ENCODE measurements at places on chromosomes 16 and 17.

GRCh38 chr16:67560827-67561342, 1.4 kb upstream of the CTCF start:
- DNase-seq = no peak

DNA sequence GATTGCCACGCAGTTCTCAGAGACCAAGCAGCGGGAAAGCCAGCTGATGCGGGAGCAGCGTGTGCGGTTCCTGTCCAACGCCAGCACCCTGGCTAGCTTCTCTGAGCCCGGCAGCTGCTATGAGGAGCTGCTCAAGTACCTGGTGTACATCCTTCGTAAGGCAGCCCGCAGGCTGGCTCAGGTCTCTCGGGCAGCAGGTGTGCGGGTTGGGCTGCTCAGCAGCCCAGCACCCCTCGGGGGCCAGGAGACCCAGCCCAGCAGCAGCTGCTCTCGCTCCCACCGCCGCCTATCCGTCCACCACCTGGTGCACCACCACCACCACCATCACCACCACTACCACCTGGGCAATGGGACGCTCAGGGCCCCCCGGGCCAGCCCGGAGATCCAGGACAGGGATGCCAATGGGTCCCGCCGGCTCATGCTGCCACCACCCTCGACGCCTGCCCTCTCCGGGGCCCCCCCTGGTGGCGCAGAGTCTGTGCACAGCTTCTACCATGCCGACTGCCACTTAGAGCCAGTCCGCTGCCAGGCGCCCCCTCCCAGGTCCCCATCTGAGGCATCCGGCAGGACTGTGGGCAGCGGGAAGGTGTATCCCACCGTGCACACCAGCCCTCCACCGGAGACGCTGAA, 15.2 kb downstream of the CACNA1G start:
- no peak for DNase-seq

DNA sequence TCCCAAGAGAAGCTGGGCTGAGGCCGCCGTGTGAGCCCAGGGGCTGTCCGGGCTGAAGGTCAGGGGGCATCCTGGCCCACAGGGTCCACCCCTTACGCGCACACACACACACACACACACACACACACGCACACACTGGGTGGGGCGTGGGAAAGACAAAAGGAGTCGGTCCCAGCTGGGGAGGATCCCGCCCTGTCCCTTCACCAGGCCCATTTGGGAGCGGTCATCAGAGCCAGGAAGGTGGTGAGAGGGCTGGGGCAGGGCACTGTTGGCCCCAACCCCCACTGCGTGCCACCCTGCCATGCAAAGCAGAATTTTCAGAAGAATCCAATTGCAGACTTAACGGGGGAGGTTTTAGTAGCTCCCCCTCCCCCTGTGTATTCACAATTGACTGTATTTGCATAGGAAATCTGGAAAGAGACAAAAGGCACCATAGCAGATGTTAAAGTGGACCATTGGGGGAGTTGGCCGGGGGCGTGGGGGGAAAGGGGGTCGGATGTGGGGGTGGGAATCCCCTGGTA, 11.3 kb upstream of the CD300A start:
- no peak for DNase-seq

- DNase-seq = no peak
Observed at GRCh38 chr17:35786941-35787432, 8.5 kb downstream of the MMP28 start.

- DNase-seq = no peak
Observed at GRCh38 chr17:56478836-56479447, 114.6 kb upstream of the NOG start.

GRCh38 chr17:8188263-8188839, 1.6 kb downstream of the BORCS6 start:
- no peak for DNase-seq

GRCh38 chr17:73625991-73626673, 18.1 kb downstream of the SDK2 start:
- DNase-seq = peak; percentile 78

- peak; percentile 72 for DNase-seq
Observed at GRCh38 chr17:73192894-73193701, at the start of gene COG1. COG1 (plus strand) TSS chr17:73193055; CDS start chr17:73193070, 15 bp downstream.

DNA sequence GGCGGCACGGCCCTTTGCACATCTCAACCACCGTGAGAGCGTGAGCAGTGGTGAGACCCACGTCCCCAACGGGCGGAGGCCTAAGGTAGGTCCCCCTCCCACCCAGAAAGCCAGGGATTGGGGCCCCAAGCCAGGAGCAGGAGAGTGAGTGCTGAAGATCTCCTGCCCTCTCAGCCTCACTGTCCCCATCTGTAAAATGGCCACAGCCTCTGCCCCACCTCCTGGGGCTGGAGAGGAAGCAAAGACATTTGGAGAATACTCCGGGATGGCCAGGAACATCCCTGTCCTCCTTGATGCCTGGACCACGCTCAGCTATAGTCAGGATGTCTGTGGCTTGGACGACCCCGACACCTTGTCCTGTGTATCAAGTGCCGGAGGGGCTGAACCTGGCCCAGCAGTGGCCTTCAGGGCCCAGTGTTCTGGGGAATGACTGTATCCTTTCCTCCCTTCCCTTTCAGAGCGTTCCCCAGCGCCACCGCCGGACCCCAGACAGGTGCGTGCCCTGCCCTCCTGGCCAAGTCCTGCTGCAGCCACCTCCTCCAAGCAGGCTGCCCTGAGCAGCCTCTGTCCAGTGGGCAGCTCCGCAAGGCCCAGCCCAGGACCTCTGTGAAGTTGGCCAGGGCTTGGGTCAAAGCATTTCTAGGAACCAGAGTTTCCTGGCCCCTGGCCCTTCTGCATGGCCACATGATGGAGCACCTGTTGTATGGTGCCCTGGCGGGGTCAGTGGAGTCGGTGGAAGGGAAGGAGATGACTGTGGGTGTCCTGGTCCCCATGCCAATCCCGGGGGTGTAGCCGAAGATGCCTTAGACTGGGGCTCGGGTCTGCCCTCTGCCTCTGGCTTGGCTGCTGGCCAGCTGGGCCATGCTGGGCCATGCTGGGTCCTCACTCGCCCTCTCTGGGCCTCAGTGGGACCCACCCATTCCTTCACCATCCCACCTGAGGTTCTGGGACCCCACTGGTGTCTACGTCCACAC, 38.4 kb downstream of the ADCY7 start:
- no peak for DNase-seq

GRCh38 chr17:82519971-82520903, 705 bp downstream of the FOXK2 start:
- DNase-seq = no peak

DNA sequence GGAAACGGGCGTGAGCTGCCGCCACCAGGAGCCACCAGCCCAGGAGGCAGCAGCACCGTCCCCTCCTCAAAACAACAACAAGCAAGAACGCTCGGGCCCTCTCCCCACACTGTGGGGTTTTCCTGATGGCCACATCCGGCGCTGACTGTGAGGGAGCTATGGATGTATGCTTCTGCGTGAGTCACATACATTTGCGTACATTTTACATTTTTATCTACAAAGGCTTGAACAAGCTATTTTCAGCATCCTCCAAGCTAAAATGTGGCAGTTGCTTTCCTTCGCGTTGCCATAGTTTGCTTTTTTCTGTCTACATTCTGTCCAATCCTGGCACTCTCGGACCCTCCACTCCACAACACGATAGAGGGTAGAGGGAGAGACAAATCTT, 2.0 kb upstream of the ABR start:
- DNase-seq = no peak

DNA sequence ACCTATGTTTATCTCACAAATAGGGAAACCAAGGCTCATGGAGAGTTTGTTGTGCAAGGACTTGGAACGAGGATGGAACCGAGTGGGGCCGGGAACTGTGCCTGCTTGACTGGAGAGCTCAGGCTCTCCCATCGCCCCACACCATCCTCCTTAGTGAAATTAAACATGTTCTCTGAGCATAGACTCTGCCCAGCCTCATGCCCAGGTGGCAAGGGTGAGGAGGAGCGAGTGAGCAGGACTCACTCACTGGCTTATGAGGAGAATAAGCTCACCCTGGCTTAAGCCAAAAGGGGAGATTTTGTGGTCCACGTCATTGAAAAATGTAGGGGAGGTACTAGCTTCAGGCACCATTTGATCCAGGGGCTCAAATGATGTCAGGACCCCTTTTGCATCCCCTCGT, 44.8 kb downstream of the NKD1 start:
- no peak for DNase-seq

DNA sequence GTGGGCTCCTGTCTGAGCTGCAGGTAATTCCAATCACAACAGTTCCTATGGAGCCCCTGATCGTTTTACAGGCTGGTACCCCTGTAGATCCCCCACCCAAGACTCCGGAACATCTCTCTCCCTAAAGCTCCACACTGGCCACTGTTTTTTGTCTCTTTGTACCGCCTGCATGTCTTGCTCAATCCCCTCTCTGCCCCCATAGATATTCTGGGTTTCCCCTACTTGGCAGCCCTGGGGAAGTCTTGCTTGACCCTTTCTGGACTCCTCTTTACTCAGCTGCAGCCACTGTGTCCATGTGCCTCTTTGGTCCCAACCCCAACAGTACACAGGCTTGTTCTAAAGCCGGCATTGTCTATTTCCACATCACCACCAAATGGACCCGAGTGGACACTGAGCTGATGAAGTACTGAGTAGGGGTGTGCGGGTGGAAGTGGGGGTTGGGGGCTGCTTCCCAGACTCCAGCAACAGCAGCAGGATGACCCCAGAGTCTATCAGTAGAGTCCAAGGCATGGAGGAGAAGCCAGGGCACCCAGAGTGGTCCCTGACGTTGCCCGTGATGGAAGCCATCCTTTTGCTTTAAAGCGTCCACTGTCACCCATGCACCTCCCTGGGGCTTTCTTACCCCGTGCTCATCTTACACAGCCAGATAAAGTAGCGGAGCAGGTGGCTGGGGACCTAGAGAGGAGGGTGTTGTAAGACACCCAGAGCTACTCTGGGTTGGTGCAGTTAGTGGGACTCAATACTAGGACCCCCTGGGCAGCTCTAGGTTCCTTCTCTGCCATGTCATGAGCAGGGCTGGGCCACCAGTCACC, 6.4 kb downstream of the CD300LB start:
- DNase-seq = no peak

GRCh38 chr17:77115510-77115909, 25.3 kb upstream of the SEC14L1 start:
- no peak for DNase-seq

- no peak for DNase-seq
Observed at GRCh38 chr17:76262732-76263344, 2.3 kb upstream of the UBALD2 start.

DNA sequence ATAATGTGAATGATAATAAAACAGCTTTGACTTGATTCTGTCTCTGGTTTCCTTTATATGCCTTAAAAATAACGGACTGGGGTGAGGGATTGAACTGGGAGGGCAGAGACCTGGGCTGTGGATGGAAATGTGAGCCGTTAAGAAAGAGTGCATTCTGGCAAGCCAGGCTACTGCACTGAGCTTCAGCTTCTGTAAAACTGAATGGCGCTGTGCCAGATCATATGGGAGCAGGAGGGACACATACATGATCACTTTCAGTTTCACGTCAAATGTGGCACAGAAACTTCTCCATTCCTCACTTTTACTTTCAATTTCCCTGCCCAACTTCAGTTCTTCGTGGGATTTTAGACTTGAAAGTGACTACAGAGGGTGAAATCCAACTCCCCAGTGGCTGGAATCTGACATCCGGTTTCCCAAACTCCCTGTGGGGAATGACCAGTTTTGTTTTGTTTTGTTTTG, 1.1 kb downstream of the MT2A start:
- DNase-seq = no peak

DNA sequence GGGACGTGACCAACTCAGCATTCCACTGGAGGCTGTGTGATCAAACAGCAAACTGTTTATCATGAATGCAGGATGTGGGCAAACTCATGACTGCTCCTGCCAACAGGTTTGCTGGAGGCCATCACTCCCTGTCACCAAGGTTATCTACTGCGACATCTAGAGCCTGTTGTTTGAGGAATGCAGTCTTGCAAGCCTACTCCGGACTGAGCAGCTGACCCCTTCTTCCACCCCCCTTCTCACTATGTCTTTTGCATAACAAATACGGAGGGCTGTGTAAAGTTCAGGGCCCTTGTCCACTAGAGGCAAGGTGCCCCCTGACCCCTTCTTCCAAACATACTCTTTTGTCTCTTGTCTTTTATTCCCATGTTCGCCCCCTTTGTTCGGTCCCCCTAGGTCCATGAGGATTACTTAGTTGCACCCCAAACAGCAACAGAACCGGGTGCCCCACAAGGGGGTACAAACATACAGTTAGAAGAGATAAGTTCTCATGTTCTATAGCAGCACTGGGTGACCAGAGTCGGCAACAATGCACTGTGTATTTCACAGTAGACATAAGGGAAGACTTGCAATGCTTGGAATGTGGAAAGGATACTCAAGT, 28.7 kb downstream of the MEAK7 start:
- DNase-seq = no peak

- no peak for DNase-seq
Observed at GRCh38 chr17:34741967-34742366, 162.6 kb downstream of the TMEM132E start.

DNA sequence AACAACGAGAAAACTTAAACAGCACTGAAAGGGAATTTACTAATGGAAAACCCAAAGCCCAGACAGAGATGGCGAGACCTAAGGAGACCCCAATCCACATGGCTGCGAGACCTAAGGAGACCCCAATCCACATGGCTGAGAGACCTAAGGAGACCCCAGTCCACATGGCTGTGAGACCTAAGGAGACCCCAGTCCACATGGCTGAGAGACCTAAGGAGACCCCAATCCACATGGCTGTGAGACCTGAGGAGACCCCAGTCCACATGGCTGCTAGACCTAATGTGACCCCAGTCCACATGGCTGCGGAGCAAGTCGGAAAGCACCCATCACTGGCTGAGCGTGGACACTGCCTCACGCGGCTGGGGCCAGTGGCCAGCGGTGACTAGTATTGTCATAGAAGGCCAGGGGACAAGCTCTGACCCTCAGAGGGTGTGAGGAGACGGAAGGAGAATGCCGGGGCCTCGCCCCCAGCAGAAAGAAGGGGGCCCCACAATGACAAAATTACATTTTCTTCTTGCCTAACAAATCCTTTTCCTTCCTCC, 241.8 kb downstream of the C16orf95 start:
- DNase-seq = no peak

DNA sequence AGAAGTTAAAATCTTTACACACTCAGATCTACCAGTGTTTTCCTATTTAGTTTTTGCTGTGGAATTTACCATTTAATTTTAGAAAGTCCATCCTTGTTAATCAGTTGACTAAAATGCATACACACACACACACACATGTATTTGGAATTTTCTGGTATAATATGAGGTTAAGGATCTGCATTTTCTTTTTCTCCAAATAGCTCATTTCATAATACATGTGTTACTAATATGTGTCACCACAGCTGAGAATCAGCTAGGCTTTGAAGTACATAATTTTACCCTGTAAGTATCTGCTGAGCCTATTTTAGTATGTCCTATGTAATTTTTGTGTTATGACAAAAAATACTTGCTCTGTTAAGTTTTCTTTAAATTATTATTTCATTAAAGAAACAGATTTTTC, 143.2 kb downstream of the PHKB start:
- no peak for DNase-seq

- DNase-seq = no peak
Observed at GRCh38 chr16:4743226-4743878, 9.0 kb downstream of the DNAAF8 start.
